ENCODE measurements at places on chromosomes 7 and 10. TPM values are rescaled to one million over a fixed set of nuclear protein-coding genes. Genes with fewer than 3 reads are reported as not detected.

DNA sequence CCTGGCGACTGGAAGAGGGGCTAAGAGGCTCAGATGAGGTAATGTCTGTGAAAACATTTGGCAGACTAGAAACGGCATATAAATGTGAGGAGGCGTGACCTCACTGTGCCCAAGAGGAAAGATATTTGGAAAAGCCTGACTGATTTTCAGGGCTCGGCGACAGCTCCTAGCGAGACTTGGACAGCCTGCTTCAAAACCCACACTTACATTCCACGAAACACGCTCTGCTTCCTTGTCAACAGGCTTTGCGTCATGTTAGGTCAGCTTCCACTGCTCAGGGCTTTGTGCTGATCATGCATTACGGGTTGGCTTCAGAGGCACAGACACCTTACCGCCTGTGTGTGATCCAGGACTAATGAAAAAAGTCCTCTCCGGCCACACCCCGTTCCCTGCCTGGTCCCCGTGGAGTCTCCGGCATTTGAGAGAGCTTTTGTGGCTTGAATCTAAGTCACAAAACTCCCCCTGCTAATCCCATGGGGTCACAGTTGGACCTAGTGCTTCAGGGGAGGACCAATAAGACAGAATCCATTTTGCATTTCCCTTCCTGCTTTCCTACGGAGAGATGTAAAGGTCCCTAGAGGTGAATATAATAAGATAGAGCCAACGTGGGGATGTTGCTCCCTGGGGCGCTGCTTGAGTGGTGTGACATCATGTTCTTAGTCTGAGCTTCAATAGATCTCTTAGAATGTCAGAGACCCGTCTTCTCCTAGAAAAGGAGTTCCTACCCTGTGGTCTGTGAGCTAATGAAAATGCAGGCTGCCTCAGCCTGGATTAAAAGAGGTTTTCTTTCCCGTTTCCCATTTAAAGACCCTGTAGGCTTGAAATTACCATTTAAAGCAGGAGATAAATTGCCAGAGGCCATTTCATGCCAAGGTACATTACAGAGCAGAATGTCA, 25.5 kb downstream of the FGFBP3 start:
- DNase-seq, result no peak

HNRNPF gene
- 287 TPM for total RNA-seq

IFIT1B gene
- not detected for total RNA-seq

DNA sequence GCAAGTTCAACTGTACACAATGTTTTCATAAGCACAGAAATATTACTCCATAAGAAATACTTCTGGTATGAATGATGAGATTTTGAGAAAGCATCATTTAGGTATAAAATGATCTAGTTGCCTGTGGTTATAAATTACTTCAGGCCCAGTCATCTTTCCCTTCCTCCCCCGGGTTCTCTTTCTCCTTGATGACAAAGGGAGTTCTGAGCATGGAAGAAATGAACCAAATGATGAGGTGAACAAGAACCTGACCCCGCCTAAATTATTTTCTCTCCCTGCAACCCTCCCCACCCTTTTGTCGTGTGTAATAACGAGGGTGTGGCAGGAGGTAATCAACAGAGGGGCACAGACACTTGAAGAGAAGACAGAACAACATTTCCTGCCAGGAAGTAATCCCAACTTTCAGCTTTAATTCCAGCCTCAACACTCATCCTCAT, 319.6 kb upstream of the SP8 start:
- no peak for DNase-seq

PRKAR2B gene
- total RNA-seq, result 6.3 TPM

DNA sequence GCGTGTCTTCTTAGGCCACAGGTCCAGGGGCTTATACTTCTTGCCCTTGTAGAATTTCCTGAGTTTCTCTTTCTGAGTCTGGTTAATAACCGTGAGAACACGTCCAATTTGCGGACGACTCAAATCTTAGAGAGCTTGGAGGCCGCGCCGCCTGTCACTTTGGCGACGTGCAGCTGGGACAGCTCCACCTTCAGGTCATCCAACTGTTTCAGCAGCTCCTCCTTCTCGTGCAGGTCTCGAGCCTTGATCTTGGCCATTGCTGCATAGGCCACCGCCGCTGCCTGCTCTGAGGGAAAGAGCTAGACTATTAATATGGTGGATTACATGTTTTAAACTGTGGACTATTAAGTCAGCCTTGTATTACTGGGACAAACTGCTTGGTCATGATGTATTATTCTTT, 26.9 kb downstream of the EVX1 start:
- no peak for DNase-seq

GRCh38 chr7:105905910-105906568, 29.6 kb upstream of the ATXN7L1 start:
- no peak for DNase-seq

HIBADH gene
- 37.1 TPM for total RNA-seq

GRCh38 chr7:30761214-30762156, 9.6 kb downstream of the INMT start:
- DNase-seq, result no peak

DNA sequence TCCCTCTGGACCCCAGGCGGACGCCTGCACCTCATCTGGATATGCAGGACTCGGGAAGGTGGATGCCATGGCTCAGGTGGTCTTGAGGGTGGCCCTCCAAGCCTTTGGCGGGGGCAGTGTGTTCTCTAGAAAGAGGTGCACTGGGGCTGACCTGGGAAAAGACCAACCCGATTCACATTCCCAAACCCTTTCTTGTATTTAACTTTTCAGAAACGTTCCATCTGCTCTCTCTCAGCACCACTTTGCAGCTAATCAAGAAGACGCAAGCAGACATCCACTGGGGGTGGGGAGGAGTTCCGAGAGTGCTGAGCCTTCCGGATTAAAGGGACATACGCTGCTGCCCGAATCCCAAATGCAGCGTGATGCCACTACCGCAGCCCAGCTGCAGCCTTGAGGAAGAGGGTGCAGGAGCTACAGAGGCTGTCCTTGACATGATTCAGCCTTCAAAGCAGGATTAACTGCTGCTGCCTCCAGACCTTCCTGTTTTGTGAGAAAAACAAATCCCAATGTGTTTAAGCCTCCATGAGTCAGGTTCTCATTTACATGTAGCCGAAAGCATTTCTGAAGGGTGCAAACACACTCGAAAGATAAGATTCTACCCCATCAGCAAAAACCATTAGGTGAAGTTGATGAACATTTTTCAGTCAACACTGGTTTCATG, 39.9 kb downstream of the RBM17 start:
- no peak for DNase-seq

DNA sequence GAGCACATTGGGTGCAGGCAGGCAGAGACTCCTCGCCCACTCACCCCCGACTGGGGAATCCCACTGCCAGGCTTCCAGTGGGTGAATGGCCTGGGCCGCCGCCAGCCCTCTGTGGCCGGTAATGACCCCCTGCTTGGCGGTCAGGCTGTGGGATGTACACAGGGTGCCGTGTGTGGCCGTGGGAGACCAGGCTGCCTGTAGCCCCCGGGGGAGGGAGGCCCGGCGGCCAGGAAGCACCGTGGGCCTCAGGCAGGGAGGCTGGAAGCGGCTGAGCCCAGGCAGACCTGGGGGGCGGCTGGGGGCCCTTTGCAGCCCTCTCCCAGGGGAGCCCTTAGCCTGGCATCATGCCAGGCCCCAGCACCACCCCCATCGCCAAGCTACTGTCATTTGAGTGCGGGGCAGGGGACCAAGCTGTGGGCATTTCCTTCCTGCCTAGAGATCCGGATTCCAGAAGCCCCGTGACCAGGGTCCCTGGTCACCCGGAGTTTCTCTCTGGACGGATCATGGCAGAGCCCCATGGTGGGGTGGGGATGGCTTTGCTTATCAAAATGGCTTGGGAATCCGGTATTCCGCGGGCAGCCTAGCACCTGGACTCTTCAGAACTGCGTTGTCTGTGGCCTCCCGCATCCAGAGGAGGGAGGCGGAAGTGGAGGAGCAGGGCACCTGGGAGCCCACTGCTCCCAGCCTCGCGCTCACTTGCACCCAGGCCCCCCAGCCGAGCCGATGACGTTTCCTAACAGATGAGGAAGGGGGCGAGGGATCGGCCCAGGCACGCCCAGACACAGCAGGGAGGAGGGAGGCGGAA, 1.1 kb downstream of the TTYH3 start:
- peak; percentile 75 for DNase-seq

- DNase-seq, result no peak
Observed at GRCh38 chr10:3480281-3480989, 304.6 kb downstream of the KLF6 start.

DNA sequence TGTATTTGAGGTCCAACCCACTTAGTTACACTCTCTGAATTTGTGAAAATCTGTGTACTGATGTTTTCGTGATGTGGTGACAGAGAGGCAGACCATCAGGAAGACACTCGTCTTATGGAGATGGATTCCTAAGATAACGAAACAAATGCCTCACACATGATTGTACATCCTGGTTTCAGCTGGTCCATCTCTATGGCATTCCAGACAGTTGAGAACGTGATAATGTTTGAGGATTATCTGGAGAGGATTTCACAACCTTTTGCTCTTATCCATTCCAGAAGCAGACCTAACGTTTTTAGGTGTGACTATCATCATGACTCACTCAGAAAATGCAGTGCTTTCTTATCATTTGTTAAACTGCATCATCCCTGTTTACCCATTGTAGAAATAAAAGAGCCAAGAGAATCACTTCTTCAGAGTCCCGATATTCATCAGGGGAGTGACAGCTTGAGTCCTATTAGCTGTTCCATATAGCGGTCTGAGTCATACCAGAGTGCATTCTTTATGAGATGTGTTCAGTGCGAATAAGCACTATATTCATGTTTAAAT, 74.5 kb downstream of the BMPER start:
- no peak for DNase-seq

GRCh38 chr7:13933091-13933490, 56.4 kb downstream of the ETV1 start:
- DNase-seq, result no peak

DNA sequence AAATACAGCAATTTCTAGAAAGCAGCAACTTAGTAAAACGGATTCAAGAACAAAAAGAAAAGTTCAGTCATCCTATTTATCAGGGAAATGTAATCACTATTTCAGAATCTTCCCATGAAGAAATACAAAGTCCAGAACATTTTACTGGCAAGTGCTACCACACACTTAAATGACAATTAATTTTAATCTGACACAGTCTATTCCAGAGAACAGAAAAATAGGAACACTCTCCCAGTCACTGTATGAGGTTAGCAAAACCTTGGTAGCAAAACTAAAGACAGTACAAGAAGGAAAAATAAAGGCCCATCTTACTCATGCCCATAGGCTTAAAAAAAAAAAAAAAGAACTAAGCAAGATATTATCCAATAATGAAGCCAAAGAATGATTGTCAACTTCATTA, 295.8 kb downstream of the CELF2 start:
- DNase-seq, result no peak

DNA sequence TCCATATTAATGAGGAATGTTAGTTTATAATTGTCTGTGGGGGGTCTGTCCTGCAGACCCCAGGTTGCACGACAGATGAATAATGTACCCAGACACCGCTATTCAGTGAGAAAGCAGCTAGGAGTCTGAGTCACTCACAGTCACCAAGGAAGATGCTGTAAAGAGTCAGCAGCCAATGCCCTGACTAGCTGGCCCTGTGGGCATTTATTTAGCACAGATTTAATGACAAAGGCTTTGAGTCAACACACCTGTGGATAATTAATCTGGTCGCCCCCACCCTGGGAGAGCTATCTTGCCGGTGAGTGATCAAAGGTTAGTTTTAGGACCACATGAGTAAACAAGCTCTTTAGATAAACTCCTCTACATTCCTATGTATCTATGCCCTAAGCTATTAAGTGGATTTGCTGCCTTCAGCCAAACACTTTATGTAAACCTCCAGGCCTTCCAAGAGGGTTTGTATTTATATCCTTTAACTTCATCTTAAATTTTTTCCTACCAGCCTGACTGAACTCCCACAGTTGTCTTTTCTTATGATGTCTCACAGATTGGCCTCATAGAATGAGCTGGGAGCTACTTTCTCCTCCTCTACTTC, 180.0 kb upstream of the ADCY1 start:
- DNase-seq, result no peak

MALRD1 gene
- 1.8 TPM for total RNA-seq

PRPS1L1 gene
- not detected for total RNA-seq

MALSU1 gene
- 50.0 TPM for total RNA-seq

DNA sequence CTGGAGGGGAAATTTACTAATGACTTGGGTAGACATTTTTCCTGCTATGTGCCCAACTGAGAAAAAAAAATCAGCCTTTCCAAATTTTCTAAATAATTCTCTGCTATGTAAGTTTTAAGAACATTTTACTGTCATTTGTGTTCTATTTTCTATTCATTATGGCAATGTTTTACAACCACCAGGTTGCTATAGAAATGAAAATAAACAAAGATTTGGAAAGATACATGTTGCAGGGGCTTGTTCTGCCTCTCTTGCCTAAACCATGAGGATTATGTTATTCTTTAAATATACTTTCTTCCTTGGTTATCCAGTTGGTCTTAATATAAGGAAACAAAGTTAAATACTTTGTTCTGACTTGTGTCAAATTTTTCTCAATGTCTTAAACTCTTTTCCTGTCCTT, 257.2 kb downstream of the TWIST1 start:
- no peak for DNase-seq
